ENCODE measurements at places on chromosomes 2 and 18.
A peak's percentile ranks its signal among the peaks of the same experiment; 100 is the strongest.

DNA sequence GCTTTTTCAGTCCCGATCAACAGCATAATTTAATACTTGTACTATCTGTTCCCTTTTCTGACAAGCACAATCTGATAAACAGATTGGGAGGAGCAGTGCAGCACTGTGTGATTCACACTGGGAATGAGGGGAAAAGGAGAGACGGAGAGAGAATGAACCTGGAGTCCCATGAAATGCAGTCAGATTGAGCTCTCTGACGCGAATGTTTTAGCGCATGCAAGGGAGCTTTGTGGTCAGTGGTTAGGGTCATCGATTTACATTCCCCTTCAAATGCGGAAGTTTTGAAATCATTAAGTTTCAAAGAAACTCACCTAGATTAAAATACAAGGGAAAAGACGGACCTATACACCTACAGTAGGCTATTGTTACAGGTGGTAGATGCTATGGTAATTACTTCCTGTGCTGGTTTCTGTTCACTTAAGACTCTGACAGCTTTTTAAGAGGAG lies 99.6 kb downstream of the KCTD1 start:
- peak; percentile 24 for DNase-seq

DNA sequence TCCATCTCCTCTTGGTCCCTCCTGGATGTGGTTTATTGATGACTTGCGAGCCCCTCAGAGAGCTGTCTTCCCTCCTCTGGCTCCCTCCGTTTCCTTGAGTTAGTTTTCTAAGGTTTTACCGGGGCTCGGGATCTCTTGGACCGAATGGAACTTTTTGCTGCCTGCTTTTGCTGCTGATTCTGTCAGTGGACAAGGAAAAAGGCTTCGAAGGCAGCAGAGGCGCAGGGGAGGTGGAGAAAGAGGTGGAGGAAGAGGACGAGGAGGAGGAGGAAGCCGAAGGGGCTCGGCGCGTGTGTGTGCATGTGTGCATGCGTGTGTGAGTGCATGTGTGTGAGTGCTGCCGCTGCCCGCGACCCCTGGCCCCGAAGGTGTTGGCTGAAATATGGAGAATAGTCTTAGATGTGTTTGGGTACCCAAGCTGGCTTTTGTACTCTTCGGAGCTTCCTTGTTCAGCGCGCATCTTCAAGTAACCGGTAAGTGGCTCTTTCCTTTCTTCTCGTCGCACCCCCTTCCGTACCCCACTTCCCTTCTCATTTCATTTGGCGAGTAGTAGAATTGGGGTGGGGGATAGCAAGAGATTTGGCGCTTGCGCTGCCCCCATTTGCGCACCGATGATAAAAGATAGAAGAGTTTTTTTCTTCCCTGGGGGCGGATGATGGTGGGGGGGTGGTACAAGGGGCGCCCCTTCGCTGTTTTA lies 557 bp downstream of the DCC start:
- DNase-seq: no peak

GRCh38 chr2:19504400-19505198 lies 146.2 kb upstream of the OSR1 start:
- DNase-seq: no peak

DNA sequence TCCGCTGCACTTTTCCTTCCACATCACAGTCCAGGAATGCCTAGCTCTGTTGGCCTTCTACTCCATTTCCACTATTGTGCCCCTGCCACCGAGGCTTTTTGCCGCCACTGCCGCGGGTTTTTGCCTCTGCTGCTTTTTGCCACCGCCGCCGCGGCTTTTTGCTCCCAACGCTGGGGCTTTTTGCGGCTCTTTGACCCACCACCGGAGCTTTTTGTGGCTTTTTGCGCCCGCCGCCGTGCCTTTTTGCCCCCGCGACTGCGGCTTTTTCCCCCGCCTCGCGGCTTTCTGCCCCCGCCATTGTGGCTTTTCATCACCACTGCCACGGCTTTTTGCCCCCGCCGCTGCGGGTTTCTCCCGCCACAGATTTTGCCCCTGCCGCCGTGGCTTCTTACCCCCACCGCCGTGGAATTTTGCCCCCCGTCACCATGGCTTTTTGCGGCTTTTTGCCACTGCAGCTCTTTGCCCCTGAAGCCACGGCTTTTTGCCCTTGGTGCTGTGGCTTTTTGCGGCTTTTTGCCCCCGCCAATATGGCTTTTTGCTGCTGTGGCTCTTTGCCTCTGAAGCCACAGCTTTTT lies 2798.7 kb upstream of the TEKT4 start:
- DNase-seq: no peak

- DNase-seq: no peak
Measured at GRCh38 chr2:85019121-85019520, 48.2 kb downstream of the KCMF1 start.

DNA sequence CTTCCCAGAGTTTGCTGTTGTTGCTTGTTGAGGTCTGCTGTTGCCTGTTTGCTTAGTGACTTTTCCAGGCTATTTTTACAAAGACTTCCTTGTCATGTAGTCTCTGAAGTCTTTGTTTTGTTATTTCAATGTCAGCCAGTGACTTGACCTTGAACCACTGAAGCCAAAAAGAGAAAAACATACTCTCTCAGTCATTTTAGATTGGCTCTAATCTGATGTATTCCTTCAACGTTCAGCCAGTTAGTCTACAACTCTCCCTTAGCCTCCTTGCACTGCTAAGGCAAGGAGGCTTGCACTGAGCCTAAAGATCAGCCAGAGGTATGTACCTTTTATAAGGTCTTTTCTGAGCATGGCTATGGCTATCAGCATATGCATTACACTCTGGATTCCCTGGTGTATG lies 27.9 kb downstream of the KIAA1328 start:
- no peak for DNase-seq

DNA sequence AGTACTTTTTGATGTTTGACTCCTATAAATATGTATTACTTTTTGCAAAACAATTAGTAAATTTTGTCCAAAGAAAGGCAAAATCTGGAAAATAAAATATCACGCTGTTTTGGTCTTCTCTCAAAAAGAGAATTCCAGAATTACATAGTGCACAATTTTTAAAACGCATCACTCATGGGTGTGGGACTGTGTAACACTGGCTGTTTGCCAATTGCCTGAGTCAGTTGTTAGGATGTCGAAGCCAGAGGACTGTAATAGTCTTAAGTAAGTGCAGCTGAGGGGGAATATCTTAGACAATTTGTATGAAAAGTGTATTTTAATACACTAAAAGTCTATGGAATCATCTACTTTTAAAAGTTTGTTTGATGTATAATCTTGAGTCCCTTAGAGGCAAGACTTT lies 24.1 kb upstream of the EPHA4 start:
- DNase-seq: no peak

GRCh38 chr2:96693286-96694200 lies 46.3 kb downstream of the LMAN2L start:
- no peak for DNase-seq

DNA sequence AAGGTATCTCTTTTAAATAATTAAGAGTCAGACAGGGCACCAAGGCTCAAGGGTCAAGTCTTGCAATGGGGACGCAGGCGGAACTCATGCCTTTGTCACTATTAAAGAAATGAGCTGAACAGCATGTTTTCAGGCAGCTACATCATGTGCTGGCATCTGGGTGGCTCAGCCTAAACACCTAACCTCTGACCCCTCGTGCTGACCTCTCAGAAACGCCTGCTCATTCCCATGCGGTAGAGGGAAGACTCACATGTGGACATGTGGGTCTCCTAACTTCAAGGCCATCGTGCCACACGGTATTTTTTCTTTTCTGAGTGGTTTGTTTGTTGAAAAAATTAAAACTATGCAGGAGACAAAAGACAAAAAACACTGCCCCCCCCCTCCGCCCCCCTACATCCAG lies 31.3 kb downstream of the CYP27C1 start:
- no peak for DNase-seq

DNA sequence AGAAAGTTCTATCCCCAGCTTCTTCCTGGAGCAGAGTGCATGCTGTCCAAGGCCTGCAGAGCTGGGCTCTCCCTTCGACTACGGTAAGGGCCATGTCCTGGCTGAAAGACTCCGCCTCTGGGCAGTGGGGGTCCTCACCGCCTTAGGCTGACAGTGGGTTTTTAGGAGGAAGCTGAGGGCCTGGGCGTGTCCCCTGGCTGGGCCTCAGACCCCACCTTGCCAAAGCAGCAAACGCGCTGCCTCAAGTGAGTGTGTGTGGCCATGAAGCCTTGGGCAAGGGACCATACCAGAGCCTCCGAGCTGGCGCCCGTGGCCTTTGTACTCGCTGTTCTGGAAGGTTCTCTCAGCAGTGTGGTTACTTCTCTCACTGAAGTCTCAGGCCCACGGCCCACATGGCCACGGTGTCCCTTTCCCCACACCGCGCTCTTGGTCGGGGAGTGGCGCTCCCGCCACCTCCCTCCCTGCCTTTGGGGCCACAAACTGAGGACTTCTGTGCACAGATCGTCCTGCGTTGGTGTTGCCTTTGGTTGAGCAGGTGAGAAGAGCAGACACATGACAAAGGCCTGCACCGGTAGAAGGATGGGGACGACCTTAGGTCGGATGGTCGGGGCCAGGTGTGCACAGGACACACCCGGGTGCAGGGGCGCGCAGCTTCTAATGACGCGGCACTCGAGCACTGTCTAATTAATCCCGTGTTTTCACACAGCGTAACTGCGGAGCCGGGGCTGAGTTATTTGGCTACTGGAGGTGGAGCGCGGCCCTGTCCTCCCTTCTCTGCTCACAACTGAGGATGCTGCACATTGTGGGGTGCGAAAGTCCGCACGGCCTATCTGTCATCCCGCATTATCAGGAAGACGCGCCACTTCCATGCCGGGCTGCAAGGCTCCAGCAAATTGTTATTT lies 121.6 kb downstream of the PTGR3 start:
- no peak for DNase-seq

DNA sequence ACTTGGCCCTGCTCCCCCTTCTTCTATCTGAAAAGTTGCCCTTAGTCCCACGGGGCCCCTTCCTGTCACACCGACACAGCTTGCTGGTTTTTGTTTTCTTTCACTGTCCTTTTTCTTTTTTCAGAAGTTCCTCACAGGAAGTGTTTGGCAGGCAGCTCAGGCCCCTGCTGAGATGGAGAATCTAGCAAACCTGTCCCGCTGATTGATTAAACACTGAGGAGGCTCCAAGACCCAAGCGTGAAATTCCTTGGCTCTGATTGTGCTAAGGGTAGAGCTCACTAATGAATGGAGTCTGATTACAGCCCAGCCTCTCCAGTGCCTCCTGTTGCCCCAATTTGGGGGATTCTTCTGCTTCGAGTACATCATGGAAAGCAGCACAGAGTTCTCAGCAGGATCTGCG lies 365.9 kb upstream of the MEX3C start:
- DNase-seq: no peak

DNA sequence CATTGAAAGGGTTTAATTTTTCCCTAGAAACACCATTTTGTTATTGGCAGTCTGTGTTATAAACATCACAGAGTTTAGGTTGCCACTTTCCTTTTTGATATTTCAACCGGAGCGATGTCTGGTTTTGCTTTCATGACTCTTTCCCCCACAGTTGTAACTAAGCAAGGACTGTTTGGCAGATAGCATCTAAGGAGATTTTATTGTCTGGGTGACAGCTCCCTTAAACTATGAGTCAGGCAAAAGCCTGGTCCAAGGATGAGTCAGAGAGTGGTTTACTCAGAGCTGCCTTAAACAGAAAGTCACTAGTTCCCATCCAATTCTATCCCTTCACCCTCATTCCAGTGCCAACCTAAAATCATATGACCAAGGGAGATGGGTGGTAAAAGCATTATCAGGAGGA lies 341.6 kb upstream of the VWC2L start:
- DNase-seq: peak; percentile 82

- DNase-seq: no peak
Measured at GRCh38 chr18:78868330-78869316, 111.0 kb upstream of the SALL3 start.

DNA sequence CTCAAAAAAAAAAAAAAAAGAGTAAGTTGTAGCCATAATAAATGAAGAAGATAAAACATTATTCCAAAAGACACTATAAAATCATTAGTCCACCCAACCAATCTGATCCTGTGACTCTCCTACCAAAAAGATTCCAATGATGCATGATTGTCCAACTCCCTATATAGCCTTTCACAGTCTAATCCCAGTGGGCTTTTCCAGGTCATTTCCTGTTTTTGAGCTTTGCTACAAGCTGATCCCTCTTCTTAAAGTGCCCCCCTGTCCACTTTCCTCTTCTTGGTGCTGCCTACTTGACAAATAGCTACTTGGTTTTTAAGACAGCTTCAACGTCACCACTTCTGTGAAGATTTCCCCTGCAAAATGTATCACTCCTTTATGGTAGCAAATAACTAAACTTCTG lies 88.4 kb downstream of the SEMA4F start:
- DNase-seq: no peak

DNA sequence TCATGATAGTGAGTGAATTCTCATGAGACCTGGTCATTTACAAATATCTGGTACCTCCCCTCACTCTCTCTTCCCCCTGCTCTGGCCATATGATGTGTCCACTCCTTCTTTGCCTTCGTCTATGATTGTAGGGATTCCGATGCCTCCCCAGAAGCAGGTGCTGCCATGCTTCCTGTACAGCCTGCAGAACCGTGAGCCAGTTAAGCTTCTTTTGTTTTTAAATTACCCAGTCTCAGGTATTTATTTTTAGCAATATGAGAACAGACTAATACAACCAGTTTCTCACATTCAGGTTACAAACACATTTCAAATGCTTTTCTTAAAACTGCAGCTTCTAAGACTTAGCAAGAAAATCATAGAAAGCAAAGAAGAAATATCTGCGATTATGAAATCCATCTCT lies 321.2 kb upstream of the CDH7 start:
- DNase-seq: no peak

DNA sequence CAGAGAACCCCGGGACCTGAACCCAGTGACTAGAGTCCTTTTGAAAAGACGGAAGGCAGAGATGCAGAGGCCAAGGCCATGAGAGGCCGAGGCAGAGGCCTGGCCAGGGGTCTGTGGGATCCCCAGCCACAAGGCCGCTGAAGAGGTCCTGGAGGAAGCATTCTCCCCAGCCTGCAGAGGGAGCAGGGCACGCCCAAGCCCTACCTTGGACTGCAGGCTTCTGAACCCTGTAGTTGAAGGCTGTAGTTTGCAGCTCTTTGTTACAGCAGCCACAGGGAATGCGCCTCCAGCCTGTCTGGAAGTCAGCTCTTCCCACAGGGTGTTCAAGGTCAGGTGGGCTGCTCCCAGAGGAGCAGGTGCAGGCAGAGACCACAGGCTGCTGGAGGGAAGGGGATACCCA lies 22.1 kb upstream of the PXDN start:
- DNase-seq: no peak

DNA sequence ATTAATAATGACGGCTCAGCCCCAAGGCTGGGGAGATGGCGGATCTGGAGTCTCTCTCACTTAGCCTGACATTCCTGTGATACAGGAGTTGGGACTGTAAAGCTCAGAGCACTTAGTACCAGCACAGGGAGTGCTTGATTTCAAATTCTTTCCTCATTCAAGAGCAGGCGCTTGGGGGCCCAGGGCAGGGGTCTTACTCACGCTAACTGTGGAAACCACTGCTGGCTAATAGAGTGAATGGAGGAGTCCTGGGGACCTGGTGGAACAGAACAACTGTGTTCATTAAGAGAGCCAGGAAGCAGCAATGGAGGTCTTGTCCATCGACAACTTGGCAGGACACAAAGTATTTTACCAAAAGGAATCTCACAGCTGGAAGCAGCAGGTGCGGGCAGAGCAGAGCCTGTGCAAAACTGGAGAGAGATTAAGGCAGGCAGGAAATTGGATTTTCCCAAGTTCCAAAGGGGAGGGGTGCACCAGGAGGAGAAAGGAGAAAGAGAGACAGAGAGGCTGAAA lies 358.9 kb downstream of the TNS1 start:
- DNase-seq: peak; percentile 41

Data from SK-N-DZ (cell line).